ENCODE measurements at places on chromosomes 2 and 18.

DNA sequence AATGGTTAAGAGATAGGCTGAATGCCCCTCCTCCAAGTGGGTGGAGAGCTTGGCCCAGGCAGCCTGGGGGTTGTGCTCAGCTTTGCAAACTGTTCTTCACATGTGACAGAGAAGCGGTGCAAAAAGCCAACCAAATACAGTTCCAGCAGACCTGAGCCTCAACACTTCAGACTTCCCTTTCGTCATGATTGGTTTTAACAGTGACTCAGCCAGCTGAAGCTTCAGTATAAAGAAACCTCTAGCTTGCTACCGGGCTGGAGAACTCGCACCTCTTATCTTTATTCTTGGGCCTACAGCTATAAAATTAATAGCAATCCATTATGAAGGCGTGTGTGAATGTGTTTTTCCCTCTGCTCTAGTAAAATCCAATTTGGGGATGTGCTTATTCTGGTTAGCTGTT, 20.0 kb downstream of the SETBP1 start:
- DNase-seq, result no peak

DNA sequence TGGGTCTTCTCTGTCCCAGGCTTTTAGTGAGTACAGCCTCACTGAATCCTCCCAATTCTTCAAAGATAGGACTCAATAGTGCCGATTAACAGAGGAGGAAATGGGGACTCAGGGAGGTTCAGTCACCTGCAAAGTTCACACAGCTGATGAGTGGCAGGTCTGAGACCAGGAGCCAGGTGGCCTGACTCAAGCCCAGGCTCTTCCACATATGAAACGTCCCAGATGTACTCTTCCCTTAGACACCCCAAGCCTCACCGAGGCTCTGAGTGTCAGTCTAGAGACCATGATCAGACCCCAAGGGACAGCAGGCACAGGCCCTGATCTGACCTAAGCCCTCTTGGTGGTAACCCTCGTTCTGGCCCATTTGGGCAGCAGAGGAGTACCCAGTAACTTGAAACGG, 115.2 kb downstream of the INHBB start:
- DNase-seq, result no peak

DNA sequence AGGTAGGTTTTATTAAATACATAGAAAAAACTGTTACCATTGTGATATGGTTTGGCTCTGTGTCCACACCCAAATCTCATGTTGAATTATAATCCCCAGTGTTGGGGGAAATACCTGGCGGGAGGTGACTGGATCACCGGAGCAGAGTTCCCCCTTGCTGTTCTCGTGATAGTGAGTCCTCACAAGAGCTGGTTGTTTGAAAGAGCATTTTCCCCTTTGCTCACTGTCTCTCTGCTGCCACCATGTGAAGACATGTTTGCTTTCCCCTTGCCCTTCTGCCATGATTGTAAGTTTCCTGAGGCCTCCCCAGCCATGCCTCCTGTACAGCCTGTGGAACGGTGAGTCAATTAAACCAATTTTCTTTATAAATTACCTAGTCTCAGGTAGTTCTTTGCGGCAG, 352.7 kb upstream of the SLC39A10 start:
- DNase-seq, result no peak

DNA sequence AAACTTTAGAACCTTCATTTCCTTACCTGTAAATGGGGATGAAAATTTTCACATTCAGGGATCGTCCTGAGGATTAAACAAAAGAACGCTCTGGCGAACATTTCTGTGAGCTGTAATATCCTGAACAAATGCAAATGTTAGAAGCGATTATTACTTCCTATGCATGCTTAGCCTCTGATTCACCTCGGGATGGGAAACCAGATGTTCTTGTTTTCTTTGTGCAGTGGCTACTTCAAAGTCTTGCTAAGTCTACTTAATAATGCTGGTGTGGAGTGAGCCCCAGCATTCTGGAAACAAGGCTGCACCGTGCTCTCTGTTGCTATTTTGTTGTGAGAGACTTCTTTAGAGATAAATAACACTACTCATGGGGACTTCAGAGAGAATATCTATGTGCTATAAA, 119.1 kb upstream of the PELI1 start:
- no peak for DNase-seq

DNA sequence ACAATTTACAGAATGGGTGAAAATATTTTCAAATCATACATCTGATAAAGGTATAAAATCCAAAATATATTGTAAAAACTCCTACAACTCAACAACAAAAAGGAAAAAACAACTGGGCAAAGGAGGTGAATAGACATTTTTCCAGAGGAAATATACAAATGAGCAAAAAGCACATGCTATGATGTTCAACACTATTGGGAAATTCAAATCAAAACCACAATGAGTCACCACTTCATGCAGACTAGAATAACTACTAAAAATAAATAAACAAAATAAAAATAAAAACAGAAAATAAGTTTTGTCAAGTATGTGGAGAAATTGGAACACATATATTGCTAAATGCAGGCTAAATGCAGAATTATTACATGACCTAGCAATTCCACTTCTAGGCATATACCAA, 120.9 kb downstream of the FSIP2 start:
- no peak for DNase-seq

DNA sequence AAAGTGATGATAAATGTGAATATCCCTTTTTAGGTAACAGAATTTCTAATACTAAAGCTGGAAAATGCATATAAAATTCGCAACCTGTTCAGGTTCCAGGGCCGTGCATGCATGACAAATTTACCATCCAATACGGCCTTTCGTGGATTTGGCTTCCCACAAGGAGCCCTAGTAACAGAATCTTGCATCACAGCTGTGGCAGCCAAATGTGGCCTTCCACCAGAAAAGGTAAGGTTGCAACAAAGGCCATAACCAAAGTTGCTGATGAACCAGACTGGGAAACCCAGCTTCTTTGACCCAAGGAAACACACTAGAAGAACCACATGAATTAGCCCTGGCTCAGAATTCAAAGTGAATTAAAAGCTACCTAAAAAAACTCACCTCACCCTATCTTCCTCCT, 49.6 kb upstream of the BZW1 start:
- DNase-seq, result no peak

GRCh38 chr18:35026407-35027061, 14.7 kb upstream of the MAPRE2 start:
- DNase-seq, result peak; percentile 55

GRCh38 chr18:26764177-26764576, 101.3 kb downstream of the AQP4 start:
- no peak for DNase-seq

DNA sequence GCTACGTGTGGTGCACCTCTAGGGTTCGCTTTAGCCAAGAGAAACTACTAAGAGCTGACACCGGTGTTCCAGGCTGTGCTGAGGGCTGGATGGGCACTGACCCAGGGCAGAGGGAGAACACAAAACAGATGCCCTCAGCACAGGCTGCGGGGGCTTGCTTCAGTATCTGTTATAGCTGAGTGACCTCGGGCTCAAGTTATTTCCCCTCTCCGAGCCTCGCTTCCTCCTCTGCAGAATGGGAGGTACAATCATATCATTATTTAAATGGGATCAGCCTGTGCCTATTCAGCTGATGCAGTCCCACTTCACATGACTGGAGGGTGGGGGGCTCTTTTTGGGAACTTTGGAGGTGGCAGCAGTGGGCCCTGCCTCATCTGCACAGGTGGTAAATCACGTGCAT, 156.1 kb upstream of the APCDD1 start:
- DNase-seq, result no peak

GRCh38 chr2:194750926-194751325, 906.1 kb upstream of the SLC39A10 start:
- no peak for DNase-seq

DNA sequence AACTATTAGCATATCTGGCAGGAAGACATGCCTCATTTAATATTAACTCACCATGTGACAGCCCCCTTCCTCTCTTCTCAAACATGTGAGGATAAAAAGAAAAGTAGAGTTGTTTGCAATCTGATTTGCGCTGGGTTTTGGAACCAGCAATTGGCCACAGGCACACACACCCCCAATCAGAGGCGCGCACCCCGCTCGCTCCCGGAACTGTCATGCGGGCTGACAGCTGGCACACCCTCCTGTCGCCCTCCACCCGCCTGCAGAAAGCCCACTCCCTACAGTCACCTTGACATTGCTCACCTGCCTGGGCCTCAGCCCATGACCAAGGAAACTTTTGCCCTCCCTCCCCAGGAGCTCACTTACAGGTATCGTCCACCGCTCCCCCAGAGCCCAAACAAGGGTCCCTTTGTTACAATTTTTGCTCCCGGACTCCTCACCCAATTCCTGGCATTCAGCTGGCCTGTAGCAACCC, 1.1 kb downstream of the COBLL1 start:
- DNase-seq, result no peak

GRCh38 chr2:12686708-12687283, 29.9 kb upstream of the TRIB2 start:
- no peak for DNase-seq

GRCh38 chr2:176178757-176179295, 9.6 kb upstream of the HOXD1 start:
- no peak for DNase-seq

GRCh38 chr2:210072922-210073509, 70.6 kb downstream of the RPE start:
- DNase-seq, result no peak

DNA sequence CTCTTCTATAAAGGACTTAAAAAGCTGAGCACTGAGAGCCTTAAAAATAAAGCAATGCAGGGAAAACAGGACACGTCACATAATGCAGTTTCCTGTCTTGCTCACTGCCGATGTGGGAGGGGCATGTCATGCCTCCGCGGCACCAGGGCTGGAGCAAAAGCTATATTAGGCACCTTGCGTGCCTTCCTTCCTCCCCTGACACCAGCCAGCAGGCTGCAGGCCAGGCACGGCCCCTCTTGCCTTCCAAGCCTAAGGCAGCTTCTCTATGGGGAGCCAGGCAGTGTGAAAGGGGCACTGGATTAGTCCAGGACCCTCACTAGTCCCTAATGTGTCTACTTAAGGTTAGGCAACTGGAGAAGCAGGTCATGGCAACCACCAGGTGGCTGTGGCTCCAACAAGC, 26.3 kb downstream of the MRPL35 start:
- peak; percentile 15 for DNase-seq

DNA sequence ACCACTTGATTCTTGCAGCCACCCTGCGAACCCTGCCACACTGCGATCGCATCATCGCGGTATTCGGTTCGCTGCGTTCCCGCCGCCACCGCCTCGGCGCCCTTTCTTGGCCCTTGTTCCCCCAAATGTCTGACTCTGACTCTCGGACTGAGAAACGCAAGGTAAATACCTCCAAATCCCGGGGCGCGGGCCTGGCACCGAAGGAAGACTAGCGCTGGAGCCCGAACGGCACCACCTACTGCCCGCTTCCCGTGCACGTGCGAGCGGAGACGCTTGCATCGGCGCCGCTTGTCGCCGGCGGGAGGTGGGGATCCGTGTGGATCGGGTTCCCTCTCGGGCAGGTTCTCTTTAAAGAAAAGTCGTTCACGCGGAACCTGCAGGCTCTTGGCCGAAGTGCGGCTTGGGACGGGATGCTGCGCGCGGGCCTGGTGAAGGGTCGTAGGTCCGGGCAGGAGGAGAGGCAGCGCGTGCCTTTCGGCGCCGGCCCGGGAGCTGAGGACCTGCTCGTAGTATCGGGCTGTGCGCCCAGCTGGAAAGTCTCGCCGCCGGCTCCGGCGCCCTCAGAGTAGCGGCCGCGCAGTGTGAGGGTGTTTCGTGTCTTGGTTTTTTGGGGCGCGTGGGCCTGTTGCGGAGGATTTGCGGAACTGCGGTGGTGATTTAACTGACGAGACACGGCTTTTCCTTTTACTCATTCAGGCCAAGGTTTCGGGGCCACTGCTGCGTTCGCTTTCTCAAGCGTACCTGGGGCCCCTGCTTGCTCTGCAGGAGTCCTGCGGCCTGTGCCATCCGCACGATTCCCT, 514 bp downstream of the BCL2L11 start:
- peak; percentile 36 for DNase-seq

GRCh38 chr2:105744909-105745853, at the start of gene NCK2:
TSS of gene NCK2 (plus strand) at chr2:105744912. CDS start at chr2:105855064, 110,152 bp downstream.
- no peak for DNase-seq

GRCh38 chr18:44518091-44518615, 162.5 kb upstream of the SETBP1 start:
- DNase-seq, result no peak

- no peak for DNase-seq
These were observed 151.3 kb downstream of the KCTD1 start for GRCh38 chr18:26397019-26397418.

DNA sequence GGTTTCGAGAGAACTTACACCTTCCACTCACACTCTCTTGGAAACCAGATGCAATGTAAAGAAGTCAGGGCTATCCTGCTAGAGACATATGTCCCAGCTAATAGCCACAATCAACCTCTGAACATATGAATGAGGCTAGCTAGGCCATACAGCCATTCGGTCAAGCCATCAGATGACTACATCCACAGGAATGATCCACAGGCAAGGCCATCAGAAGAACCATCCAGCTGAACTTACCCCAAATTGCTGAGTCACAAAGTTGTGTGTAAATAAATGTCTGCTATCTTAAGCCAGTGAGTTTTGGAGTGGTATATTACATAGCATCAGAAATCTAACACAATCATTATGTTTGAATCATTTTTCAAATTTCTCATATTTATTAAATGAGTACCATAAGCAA, 5.2 kb upstream of the SPAST start:
- no peak for DNase-seq

DNA sequence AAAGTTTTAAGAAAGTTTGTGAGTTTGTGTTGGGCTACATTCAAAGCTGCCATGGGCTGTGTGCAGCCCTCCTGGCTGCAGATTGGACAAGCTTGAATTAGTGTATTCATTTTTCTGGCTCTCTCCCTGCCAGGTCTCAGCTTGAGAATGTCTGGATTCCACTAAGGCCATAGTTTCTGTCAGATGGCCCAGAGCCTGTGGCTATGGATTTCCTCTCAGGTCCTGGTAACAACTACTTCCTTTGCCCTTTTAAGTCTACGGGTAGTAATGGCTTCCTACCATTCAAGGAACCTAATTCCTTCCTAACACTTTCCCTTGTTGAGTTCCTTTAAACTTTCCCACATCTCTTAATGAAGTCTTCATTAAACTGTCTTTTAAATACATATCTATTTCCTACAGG, 24.3 kb upstream of the PSMD14 start:
- DNase-seq, result no peak

DNA sequence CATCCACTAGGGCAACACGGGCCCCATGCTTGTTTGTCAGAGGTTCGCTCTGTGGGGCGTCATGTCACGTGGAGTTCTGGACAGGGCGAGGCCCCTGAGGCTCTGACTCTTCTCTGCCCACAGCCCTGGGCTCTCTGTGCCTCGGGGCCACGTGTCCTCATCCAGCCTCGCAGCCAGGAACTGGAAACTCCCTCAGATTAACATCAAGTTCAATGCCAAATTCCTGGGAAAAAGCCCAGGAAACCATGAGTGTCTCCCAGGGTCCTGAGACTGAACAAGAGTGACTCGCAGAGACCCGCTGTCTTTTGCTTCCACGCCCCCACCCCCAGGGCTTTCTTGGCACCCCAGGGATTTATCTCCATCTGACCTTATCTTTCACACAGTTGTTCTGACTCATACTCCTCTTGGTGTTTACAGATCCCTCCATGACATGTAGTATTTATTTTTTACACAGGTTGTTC, 174.0 kb upstream of the PIEZO2 start:
- DNase-seq, result no peak

GRCh38 chr18:8367217-8367988, 241.8 kb upstream of the RAB12 start:
- peak; percentile 2 for DNase-seq
